ENCODE measurements at places on chromosomes 6 and 20.

DNA sequence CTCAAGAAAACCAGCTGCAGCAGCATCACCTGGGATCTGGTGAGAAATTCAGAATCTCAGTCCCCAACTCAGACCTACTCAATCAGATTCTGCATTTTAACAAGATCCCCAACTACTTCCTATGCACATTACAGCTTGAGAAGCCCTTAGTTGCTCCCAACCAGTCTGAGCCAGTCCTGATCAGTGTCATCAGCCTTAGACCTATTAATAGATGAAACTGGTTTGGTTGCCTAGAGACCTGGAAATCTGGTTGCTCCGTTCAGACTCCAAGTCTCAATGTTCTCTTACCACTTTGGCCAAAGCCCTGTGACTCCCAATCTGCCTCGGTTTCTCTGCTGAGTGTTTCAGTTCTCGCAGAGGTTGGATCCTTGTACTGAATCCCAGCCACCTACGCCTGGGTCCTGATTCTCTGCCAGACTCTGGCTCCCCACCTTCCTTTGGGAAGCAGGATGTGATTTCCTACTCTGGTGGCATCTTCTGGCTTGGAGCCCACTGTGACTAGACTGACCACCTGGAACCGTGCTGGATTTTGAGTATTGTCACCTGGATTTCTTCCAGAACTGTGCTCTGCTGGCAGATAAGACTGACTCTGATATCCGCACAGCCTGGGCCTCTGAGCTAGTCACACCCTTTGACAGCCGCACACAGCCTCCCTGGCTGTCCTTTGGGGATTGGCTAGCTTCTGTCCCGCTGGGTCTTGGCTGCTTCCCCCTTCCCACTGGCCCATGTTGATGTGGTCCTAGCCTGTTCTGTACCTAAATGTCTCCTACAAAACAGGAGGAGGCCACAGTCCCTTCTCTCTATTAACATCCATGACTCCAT lies 20.3 kb upstream of the ATXN1 start:
- DNase-seq, result no peak

GRCh38 chr6:39821742-39822532 lies 29.8 kb downstream of the DAAM2 start:
- no peak for DNase-seq

DNA sequence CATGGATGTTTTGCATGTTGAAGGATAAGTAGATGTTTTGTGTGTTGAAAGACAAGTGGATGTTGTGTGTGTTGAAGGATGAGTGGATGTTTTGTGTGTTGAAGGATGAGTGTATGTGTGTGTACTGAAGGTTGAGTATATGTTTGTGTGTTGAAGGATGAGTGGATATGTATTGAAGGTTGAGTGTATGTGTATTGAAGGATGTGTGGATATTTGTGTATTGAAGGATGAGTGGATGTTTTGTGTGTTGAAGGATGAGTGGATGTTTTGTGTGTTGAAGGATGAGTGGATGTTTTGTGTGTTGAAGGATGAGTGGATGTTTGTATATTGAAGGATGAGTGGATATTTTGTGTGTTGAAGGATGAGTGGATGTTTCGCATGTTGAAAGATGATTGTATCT lies 325.0 kb downstream of the CDH4 start:
- no peak for DNase-seq

DNA sequence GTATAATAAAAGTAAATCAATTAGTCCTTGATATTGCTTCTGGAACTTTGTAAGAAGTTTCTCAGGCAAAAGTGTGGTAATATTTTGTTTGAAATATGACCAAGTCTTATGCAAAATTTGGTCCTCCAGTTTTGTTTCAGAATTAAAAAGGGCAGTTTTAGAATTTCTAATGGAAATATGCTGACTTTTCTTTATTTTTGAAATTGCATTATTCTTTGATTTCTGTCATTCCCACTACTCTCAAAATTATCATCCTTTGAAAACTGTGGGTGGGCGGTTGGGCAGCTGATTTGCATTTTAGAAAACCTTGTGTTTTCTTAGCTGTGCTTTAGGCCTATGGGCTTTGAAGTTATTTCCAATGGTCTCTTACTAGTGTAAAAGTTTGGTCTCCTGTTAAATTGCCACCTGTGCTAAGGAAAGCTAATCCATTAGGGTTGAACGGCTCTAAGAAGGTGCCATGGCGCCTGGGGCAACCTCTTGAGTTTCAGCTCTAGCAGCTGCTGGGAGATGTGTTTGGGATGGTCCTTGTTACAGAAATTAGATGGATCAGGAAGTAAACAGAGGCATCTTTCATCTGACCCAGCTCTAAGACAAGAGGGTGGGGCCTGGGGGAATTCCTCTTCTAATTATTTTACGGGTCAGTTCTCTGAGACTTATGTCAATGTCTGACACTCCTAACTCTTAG lies 880.8 kb upstream of the SLC35B3 start:
- no peak for DNase-seq

GRCh38 chr20:25460566-25461280 lies 53.2 kb downstream of the GINS1 start:
- no peak for DNase-seq

DNA sequence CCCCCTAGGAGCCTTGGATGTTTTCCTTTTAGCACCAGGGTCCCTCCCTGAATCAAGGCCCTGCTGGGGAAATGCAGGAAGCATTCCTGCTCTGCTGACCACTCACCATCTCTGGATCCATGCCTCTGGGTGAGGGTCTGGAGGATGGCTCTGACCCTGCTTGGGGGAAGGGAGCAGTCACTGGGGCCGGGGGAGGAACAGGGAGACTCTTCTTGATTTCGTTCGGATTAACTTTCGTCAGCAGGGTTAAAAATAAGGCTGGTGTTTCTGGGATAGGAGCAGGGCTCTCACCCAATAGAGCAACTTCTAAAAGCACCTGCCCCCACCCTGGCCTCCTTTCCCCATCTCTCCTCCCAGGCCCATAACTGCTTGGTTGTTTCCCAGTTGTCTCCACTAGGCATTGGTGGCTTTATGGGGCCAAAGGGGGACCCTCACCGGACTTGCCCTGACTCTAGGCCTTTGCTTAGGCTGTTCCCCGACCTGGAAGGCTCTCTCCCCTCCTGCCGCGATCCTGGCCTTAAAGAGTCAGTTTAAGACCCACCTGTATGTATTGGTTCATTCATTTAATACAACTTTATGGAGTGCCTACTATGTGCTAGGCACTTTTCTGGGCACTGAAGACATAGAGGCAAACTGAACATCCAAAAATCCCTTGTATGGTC lies 63.0 kb downstream of the JPH2 start:
- DNase-seq, result no peak

- DNase-seq, result no peak
Observed at GRCh38 chr6:81241126-81242041, 511.1 kb downstream of the TENT5A start.

DNA sequence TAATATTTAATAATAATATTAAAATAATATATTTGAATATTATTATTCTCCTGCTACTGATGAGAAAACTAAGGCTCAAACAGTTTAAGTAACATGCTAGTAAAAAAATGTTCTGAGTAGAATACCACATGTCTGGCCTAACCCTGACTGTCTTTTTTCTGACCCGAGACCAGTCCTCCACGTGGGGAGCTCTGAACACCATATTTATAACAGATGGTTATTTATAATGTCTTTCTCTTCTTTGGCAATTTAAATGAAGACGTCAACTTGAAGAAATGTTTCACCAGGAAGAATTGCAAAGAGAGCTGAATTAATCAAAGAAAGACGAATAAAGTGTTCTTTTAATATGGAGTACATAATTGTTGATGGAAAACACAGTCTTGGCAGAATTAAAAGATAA lies 82.0 kb downstream of the SLC22A3 start:
- DNase-seq, result no peak

- no peak for DNase-seq
Observed at GRCh38 chr6:148934961-148935360, 188.1 kb downstream of the UST start.

DNA sequence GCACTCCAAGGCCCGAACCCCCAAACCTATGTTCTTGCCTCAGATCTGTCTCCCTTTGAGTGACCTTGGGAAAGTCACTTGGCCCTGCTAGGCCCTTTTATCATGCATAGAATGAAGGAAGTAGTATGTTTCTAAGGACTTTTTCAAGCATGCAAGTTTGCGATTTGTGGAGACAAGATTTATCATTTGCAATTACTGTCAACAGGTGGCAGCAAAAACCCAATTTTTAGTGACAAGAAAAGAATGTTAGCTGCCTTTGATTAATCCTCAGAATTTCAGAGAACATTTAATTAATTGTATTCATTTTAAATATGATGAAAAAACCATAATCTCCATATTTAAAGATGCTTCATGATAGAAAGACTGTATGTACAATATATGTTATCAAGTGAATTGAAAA lies 28.3 kb upstream of the PREP start:
- DNase-seq, result peak; percentile 58

DNA sequence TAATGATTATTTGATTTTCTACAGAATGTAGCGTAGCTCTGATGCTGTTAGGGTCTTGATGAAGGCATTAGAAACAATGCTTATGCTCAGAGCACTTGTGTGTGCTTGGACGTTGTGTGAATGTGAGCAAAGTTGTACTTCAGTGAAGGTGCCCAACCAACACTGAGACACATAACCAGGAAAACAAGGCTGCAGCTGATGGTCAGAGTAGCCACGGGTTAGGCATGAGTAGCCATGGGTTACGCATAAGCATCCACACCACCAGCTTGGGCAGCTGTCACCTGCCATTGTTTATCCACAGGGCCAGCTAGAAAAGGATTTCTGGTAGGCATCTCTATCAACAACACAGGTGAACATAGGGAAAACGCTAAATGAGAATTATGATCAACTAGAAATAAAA lies 326.6 kb downstream of the NRN1 start:
- peak; percentile 60 for DNase-seq

- DNase-seq, result no peak
Observed at GRCh38 chr6:43910638-43911353, 140.8 kb downstream of the VEGFA start.

GRCh38 chr6:138588805-138589434 lies 89.6 kb upstream of the NHSL1 start:
- DNase-seq, result peak; percentile 68

DNA sequence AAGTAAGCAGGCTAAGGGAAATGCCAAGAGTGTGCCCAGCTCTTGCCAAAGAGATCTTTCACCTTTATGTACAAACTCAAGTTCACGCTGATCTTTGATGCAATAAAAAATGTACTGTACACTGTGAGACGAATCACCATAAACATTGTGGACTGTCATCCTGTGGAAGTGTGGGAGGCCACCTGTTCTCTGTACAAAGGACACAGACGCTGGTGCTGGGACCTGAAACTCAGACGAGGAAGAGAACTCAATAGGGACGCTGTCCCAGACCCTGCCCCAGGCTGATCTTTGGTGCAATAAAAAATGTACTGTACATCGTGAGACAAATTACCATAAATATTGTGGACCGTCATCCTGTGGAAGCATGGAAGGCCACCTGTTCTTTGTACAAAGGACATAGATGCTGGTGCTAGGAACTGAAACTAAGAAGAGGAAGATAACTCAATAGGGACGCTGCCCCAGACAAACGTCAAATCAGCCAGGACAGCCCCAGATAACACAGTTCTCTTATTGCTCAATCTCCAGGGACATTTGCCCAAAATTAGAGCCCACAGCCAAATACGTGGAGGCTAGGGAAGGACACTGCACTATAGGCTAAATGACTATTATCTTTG lies 312.7 kb upstream of the SGK1 start:
- peak; percentile 79 for DNase-seq

Data from OCI-LY7 (cell line).